ENCODE measurements at places on chromosomes 16 and 17.

DNA sequence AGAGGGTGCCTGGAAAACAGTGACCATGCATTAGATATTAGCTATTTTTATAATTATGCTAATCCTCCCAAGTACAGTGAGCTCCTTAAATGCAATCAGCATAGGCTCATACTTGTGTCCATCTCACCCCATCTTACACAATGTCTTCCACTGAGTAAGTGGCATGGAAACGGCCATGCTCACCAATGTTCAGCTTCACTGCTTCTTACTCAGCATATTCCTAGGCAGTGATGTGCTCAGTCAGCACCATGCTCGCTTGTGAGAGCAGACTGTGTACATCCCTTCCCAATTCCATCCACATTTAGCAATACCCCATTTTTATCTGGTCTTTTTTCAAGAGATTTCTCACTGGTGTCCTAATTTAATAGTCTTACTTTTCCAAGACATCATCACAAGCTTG lies 454.8 kb upstream of the SOX9 start:
- DNase-seq = no peak

DNA sequence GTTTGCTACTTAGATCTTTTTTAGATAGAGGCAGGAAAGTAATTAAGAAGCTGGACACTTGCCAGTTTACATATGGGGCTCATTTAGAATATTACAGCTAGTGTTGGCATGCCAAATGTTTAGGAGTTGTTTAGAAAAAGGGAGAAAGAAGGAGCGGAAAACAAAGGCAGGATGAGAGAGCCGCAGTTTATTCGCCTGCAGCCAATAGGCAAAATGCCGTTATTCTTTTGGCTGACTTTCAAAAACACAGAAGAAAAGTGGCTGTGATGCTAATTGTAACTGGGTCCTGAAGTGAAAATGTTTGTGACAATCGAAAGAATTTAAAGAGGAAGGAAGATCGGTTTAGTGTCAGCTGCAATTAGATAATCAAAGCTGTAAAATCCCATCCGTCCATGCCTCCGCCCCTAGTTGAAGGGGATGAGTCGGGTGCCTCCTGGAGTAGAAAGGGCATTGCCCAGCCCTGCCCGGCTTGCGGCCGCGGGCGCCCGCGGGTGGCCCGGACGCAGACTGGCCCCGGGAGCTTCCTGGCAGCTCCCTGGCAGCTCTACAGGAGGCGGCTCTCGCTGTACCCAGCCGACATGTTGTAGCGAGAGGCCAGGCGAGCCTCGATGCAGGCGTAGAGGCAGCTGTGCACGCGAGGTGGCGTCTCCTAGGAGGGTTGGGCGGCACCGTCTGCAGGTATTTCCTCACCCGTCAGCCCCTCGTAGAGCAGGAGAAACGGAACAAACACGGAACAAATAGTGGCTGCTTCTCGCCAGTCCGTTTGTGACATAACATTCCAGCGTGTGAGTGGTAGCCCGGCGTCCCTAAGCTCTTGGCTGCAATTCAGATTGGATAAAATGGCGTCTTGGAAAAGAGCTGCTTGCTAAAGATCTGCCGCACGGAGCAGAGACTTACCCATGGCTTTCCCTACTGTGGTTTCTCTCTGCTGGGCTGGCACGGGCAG lies 82.2 kb downstream of the TNRC6C start:
- DNase-seq = peak; percentile 51

- DNase-seq = no peak
These were observed 7.6 kb upstream of the C17orf107 start for GRCh38 chr17:4891411-4892410.

GRCh38 chr16:68400083-68400923 lies 48.0 kb downstream of the SMPD3 start:
- peak; percentile 68 for DNase-seq

DNA sequence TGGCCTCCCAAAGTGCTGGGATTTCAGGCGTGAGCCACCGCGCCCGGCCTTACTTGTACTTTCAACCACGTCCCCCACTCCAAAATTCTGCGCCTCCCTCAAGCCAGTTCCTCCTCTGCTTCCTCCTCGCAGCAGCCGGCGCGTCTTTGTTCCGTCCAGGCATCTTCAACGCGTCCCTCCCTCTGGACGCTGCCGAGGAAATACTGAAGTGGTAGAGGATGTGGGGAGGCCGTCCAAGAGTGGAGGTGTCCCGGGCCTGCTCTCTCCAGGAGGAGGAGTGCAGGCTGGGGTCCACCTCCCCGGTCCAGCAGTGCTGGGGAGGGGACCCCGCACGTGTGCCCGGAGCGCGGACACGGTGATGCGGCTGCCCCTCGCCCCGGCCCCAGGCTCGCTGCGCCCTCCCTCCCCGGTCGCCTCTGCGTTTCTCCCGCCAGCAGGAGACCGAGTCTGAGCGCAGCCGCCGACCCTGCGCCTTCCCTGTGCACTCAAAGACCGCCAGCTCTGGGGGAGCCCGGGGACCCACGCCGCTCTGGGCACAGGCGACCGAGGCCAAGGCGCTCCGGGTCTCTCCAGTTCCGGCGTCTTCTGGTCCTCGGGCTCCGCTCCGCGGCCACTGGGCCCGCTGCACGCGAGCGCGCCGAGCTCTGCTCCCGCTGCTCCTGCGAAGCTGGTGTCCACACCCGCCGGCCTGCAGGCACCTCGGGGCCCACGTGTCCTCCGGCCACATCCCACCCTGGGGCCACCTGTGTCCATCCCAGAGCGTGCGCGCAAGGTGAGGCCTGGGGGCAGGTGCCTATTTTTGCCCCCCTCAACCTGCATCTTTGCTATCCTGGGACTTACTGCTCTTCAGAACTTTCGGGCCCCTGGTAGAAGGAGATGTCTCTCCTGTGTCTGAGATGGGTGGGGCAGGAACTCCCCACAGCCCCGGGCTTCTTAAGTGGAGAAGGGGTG lies 31.7 kb downstream of the OSBPL7 start:
- peak; percentile 78 for DNase-seq

DNA sequence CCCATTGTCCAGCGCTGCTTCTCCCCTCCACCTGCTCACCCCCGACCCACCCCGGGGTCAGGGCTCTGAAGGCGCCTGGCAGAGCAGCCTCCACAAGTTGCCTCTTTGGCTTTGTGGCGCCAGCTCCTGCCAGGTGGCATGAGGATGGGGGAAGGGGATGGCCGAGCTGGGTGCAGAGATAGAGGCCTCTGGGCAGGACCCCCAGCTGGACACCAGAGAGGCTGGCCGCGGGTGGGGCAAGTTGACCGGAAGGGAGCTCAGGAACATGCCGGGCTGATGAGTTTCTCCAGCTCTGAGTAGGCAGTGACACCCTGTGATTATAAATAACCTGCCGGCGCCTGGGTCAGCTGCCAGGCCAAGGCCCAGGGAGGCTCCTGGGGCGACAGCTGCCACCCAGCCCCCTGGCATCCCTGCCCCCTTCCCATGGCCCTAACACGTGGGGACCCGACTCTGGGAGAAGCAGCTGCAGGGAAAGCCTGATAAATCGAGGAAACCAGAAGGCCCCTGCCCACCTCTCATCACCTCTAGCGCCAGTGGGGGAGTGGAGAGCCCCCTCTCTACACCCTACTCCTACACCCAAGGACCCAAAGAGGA lies 729 bp downstream of the P2RX5 start:
- peak; percentile 20 for DNase-seq

GRCh38 chr16:89717688-89718505 lies 2.8 kb downstream of the VPS9D1 start:
- no peak for DNase-seq

DNA sequence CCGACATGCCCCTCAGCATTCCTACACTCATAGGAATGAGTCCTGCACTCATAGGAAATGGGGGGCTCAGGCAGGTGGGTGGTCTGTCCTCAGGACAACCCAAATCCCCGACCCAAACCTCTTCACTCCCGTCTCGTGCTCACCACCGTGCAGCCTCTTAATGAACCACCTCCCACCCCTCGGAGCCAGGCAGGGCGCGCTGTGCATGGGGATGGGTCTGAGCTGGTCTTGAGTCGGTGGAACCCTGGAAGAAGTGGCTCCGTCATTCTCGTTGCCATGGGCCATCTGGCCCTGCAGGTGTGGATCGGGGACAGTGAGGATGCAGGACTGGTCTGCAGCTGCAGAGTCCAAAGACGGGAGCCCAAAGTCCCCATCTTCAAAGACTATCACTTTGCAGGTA lies 6.4 kb upstream of the RAB40B start:
- no peak for DNase-seq

DNA sequence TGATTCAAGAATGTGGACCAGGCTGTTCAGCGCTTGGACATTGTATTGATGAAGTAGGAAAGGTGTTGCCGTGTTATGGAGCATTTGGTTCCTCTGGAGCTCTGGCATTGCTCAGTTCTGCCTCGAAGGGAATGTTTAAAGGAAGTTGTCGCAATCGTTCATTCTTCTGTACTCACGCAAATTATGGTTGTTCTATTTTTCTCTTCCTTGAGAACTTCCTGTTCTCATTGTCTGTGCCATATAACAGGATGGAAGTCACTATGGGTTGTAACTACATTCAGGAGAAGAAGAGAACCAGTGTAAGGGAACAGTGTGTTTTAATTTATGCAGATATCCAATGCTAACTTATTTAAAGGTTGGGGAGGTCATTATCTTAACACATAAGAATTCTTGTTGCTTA lies 13.0 kb downstream of the PCTP start:
- DNase-seq = no peak

DNA sequence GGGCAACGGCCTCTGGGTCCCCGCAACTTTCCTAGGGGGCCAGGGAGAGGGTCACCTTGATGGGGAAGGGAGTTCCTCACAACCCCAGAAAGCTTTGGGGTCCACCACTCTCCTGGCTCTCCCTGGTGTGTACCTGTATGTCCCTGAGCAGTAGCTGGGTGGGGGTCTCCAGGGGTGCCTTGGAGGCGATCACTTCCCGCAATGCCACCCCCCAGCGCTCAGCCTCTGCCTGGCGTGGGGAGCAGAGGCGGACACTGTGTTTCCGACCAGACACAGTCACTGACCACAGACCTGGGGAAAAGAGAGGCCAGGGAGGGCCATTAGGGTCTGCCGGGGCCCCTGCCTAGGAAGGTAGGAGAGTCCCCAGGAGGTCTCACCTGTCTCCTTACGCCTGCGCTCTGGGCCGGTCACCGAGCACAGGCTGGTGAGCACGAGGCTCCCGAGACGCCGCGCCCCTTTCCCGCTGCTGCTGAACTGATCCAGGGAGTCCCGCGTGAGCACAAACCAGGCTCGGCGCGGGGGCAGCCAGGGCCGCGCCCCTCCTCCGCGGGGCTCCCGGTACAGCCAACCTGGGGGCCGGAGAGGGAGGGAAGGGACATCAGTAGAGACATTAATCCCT lies 3.4 kb downstream of the PLEKHH3 start:
- no peak for DNase-seq

- no peak for DNase-seq
These were observed 36.8 kb upstream of the ZC3H18 start for GRCh38 chr16:88533381-88533917.

- DNase-seq = peak; percentile 89
These were observed 7.4 kb upstream of the FLYWCH1 start for GRCh38 chr16:2904100-2904921.

- no peak for DNase-seq
These were observed 129.9 kb downstream of the SNX11 start for GRCh38 chr17:48237456-48237855.

DNA sequence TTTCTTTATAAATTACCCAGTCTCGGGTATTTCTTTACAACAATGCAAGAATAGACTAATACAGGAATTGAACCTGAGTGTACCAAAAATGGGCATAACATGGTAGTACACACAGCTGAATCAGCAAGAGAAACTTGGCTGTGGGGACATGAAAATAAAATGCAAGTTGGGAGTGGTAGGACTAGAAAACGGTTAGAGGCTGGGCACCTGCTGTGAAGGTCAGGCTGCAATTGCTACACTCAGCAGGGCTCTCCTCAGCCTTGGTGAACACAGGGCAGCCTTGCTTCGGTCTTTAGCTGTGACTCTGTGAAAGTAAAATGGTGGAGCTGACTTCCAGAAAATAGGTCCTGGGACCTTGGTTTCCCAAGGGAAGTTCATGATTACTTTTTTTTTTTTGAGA lies 45.6 kb downstream of the CNGB1 start:
- no peak for DNase-seq

DNA sequence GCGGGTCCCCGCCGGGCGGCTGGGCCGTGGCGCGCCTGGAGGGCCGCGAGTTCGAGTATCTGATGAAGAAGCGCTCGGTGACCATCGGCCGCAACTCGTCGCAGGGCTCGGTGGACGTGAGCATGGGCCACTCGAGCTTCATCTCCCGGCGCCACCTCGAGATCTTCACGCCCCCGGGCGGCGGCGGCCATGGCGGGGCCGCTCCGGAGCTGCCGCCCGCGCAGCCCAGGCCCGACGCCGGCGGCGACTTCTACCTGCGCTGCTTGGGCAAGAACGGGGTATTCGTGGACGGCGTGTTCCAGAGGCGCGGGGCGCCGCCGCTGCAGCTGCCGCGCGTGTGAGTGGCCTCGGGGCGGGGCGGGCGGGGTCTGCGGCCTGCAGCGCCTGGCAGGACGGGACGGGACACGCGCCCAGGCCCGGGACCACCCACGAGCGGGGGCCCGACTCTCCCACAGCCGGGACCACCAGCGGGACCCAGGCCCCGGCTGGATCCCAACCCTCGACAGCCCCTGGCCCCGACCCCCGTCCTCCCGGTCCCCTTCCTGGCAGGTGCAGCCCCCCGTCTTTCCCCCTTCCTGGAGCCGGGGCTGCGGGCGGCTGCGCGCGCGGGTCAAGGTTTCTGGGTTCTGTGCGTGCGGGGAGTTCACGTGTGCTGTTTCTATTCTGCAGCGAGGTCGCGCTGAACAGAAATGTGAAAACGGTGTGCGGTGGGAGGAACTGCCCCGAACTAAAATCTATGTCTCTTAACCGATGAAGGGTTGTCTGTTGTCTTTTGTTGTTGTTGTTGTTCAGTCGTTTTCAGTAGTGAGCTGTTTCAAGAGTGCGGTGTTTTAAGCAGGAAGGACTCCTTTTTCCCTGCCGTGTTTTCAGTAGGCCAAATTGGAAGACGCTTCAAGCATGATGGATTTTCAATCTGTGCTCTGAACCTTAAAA lies 705 bp downstream of the FOXK2 start:
- peak; percentile 48 for DNase-seq

GRCh38 chr17:16878606-16879005 lies 93.3 kb downstream of the TNFRSF13B start:
- DNase-seq = no peak

DNA sequence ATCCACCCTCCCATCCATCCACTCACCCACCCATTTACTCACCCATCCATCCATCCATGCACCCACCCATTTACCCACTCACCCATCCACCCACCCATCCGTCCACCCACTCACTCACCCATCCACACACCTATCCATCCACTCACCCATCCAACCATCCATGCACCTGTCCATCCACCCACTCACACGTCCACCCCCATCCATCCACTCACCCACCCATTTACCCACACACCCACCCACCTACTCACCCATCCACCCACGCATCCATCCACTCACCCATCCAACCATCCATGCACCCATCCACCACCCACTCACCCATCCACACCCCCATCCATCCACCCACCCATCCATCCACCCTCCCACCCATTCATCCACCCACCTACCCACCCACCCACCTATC lies 12.2 kb downstream of the SOX8 start:
- DNase-seq = no peak

DNA sequence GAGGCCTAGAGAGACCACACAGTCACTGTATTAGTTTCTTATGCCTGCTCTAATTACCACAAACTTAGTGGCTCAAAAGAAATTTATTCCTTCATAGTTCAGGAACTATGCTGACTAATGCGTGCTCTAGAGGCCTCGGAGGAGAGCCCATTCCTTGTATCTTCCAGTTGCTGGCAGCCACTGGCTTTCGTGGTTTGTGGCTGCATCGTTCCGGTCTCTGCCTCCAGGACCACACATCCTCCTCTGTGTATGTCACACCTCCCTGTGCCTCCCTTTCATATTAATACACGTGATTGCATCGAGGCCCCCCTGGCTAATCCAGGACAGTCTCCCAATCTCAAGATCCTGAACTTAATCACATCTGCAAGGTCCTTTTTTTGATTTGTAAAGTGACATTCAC lies 16.9 kb upstream of the MYLK3 start:
- no peak for DNase-seq
